ENCODE measurements at places on chromosomes 1 and 21.

GRCh38 chr1:197920414-197921117, 3.4 kb downstream of the LHX9 start:
- peak; percentile 31 for DNase-seq

GRCh38 chr1:119227456-119227855, 87.0 kb upstream of the WARS2 start:
- DNase-seq, result no peak

DNA sequence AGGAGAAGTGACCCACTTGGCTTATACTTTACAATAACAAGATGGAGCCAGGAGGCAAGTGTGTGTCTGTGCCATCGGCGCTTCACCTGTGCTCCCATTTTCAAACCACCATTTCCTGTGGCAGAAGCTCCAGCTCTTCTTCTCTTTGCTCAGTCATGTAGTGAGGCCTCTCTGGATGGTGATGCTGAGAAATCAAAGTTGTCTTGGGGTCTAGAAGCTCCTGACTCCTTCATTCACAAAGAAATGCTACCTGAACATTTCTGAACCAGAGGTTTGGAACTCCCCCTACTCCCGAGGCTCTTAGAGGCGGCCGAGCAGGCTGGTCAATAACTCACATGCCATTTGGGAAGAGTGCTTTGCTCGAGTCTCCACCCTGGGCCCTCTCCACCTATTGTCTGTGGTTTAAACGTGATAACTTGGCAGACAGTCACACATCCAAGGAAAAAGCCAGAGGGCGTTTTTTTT, 18.0 kb downstream of the SLAMF1 start:
- DNase-seq, result no peak

DNA sequence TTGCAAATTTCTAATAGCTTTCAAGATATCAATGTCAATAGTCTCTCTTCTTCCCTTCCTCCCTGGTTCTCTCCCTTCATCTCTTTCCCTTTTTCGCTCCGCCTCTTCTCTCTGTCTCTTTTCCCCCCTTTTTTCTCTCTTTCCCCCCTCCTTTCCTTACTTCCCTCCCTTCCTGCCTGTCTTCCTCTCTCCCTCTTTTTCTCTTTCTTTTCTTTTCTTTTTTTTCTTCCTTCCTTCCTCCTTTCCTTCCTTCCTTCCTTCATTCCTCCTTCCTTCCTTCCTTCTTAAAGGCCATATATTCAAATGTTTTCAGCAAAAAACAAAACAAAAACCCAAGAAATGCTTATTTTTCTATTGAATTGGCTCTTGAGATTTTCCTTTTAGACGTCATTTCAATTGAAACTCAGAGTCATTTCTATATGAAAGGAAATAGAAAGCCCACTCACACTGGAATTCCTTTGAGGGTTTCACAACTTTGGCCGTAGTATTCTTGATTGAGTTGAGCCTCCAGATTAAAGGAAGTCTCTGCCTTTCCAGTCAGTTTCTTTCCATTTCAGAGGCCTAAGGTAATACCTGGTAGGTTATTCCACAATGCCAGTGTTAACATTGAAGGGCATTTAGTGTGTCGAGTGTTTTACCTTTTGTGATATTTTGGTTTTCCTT, 551.5 kb downstream of the LMO4 start:
- DNase-seq, result no peak

DNA sequence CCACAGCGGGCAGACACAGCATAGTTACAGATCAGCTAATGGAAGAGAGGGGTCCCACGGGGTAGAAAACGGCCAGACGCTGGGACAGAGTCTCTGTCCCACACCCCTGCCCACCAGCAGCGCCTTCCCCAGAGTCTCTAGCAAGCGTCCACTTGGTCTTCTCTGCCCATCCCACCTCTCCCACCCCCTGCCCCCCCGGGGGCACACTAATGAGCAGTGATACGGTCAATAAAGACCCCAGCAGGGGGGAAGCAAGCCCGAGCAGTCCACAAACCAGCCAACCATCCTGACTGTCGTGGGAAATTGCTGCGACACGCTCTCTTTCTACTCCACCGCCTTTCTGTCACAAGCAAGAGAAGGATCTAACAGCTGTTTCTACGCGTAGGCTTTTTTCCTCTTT, 374.7 kb downstream of the NPHP4 start:
- DNase-seq, result no peak

DNA sequence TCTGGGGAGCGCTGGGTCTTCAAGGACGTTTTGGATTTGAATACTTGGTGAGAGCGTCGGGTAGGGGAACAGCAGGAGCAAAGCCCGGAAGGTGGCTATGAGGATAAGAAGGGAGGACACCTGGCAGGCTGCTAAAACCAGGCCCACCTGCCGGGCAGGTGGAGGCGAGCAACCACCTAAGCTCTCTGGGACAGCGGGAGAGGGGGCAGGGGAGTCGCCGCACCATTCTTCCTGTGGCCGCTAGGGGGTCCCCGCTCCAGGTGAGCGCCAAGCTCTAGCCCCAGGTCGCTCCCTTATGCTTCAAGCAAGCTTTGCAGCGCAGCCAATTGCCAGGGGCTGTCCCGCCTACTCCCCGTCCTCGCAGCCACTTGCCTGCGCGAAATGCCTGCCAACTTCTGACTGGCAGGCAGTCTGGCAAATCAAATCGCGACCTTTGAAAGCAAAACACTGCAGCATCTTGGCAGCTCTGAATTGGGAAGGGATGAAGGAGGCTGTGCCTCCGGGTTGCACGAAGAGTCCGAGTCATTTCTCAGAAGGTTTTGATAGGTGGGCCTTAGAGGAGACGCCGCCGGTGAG, at the start of gene NIPAL3:
NIPAL3 (plus strand) TSS at position 469 of the 576 bp plus-strand sequence. CDS start 3,746 bp downstream, outside the sequence.
- peak; percentile 99 for DNase-seq

DNA sequence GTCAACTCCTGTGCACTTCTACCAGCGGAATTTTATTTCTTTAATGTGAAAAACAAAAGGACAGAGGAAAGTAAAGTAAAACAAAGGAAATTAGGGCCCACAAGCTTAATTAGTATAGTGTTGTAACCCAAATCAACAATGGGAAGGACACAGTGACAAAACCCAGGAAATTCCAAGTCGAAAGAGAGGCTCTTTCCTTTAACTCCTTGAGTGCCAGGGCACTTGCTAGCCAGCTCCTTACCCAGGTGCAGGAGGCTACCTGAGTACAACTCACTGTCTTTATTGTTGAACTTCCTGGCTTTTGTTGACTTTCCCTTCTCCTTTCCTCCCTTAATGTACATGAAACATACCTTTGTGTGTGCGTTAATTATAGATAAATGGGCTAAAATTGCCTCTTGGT, 55.0 kb downstream of the PEX14 start:
- no peak for DNase-seq

DNA sequence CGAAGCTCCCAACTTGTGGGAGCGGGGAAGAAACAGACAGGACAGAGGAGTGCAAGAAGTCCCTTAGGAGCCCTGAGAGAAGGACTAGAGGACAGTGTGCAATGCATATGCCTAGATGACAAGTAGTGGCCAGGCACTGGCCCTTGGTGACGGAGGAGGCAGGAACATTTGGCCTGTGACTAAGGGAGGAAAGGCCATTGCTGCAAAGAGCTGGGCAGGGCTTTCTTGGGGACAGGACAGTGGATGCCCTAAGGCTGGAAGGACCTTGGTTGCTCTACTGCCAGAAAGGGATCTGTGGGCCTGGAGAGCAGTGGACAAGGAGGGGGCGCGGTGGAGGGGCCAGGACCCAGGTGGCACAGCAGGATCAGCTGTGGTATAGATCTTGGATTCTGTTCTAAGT, 481.3 kb downstream of the CAMTA1 start:
- no peak for DNase-seq

- DNase-seq, result no peak
Observed at GRCh38 chr1:248813546-248813945, 12.2 kb downstream of the SH3BP5L start.

- no peak for DNase-seq
Observed at GRCh38 chr1:3763351-3764125, 9.0 kb upstream of the SMIM1 start.

DNA sequence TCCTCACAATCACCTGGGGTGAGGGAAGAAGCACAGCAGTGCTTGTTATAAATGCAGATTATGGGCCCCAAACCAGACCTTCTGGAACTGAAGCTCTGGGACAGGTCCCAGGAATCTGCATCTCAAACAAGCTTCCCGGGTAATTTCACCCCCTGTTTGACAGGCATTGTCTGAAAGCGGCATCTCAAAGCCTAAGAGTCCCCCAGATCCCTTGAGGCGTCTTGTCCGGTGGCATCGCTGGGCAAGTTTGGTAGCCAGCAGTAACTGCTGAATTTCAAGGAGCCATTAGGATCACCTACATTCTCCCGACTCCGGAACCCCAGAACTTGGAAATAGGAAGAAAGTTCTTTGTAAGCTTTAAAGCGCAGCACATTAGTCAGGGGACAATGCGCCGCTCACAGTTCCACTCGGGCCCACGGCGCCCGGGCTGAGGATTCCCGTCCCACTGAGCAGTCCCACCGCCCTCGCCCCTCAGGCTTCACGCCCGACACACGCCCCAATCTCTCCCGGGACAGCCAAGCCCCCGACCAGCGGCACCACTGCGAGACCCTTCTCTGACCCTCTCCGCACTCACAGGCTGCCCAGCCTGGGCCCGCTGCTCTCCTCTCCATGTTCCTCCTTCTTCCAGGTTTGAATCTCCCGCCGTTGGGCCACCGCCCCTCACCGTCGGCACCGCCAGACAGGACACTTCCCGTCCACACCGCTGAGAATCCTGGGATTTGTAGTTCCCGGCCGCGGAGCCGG, at the start of gene IQGAP3:
IQGAP3 (minus strand) TSS at position 647 of the 744 bp plus-strand sequence; CDS start at position 611, 36 bp downstream.
- peak; percentile 82 for DNase-seq

GRCh38 chr1:177591155-177591554, 378.7 kb downstream of the SEC16B start:
- no peak for DNase-seq

GRCh38 chr1:152084853-152085252, 4.0 kb downstream of the TCHHL1 start:
- no peak for DNase-seq

DNA sequence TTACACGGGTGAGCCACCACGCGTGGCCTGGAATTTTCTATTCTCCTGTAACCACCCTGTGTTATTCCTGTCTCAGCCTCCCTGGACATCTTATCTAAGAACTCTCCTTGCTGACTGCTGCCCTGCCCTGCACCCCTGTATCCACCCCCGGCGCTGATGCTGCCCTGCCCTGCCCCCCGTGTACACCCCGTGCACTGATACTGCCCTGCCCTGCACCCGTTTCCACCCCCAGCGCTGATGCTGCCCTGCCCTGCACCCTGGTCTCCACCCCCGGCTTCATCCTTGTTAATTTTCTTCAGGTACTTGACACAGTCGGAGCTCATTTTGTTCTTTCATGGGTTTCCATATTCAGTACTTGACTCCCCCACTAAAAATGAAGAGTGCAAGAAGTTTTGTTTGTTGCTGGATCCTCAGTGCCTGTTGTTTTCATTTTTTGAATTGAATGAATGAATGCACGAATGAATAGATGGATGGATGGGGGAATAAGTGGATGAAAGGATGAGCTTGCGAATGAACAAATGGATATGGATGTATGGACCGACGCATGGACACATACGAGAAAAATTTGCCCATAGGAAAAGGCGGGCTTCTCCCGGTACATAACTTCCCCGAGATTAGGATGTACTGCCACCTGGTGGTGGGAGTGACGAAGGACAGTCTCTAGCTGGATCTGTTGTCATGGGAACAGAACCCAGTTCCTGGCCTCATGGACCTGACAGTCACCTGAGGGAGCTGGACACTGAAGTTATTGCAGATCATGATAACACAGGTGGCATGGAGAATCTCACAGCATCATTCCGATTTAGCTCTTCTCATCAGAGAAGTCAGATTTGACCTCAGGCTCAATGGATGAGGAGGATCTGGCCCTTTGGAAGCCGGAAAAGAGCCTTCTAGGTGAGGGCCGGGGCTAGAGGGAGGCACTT, 14.9 kb downstream of the AADACL4 start:
- peak; percentile 78 for DNase-seq

- no peak for DNase-seq
Observed at GRCh38 chr1:44775930-44776729, 790 bp downstream of the RPS8 start.

- DNase-seq, result no peak
Observed at GRCh38 chr21:46264046-46264689, 21.2 kb downstream of the MCM3AP start.

- no peak for DNase-seq
Observed at GRCh38 chr1:192861860-192862259, 53.0 kb downstream of the RGS2 start.

- DNase-seq, result no peak
Observed at GRCh38 chr1:3929126-3929525, 29.1 kb upstream of the C1orf174 start.

DNA sequence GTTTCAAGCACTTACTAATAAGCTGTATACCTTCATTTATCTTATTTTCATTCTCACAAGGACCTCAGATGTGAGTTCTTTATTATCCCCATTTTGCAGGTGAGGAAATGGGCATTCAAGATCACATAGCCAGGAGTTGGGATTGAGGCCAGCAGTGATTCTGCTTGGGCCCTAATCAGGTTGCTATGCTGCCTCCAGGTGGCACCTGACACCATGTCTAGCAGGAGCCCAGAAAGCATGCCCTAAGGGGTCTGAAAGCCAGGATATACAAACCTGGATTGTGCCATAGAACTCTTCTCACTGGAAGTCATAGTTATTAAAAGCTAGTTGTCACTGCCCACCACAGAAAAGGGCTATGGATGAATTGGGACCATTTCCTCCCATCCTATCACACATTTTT, 61.1 kb downstream of the FYB2 start:
- DNase-seq, result peak; percentile 2

DNA sequence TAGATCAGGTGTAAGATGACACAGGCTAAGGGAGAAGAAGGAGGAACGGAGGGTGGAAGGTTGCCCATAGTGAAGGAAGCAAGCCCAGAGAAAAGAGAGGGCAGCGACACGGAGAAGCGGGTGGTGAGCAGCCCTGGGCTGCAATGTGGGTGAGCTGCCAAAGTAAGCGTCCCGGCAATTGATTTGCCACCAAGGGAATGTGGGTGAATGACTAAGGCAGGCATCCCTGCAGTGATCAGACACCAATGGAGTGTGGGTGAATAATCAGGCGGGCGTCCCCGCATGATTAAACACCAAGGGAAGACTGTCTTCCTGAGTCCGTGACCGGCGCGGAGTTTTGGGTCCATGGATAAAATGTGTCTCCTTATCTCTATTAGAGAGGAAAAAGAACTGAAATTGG, 79.6 kb downstream of the UCHL5 start:
- no peak for DNase-seq

DNA sequence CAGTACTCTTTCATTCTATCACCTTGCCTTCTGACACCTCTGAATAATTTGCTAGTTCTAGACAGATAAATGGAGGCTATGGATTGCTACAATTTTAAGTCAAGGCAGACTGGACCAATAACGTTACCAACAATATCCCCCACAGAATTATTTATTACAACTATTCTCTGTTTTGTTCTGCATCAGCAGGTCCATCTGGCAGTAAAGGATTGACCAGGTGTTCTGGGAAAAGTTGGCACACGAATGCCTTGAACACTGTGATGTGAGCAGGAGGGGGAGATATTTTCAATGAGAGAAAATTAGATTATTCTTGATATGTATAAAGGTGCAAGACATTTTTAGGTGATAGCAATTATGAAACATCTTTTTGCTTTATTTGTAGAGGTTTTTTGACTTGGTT, 718.8 kb upstream of the TMPRSS15 start:
- no peak for DNase-seq

GRCh38 chr1:246576709-246577032, 10.4 kb downstream of the CNST start:
- DNase-seq, result no peak

Data from EL (cell line).